Left lung (tissue), 14 donors: ENCODE measurements at places on chromosomes 4 and X. TPM values are rescaled to one million over a fixed set of nuclear protein-coding genes. Genes with fewer than 3 reads are reported as not detected.

SLC7A11 gene
- polyA plus RNA-seq, result 0.85 TPM

PGAM4 gene
- 0.64 TPM for polyA plus RNA-seq

DNA sequence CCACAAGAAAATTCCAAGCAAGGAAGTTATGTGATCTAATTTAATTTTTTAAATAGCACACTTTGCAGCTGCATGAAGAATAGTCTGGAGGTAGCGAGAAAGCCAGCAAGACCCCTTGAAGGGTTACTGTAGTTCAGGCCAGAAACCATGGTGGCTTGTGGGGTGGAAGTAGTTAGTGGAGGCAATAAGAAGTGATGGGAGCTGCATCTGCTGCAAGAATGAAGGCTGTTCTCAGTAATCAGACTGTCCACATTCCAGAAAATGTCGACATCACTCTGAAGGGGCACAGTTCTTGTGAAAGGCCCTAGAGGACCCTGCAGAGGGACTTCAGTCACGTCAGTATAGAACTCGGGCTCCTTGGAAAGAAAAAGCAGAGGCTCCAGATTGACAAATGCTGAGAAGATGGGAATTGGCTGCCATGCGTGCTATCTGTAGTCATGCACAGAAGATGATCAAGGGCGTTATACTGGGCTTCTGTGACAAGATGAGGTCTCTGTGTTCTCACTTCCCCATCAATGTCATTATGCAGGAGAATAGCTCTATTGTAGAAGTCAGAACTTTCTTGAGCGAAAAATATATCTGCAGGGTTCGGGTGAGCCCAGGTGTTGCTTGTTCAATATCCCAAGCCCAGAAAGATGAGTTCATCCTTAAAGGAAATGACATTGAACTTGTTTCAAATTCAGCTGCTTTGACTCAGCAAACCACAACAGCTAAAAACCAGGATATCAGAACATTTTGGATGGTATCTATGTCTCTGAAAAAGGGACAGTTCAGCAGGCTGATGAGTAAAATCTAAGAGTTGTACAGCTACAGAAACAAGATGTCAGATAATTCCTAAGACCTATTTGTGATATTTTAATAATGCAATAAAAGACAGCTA is 254.2 kb downstream of the CBR4 start:
- DNase-seq, result no peak

GRCh38 chrX:74419864-74420195 is 1.5 kb upstream of the SLC16A2 start:
- DNase-seq, result no peak

- no peak for DNase-seq
Observed at GRCh38 chr4:14277505-14277904, 650.0 kb upstream of the BOD1L1 start.

GRCh38 chr4:114281164-114281960 is 301.9 kb upstream of the ARSJ start:
- DNase-seq, result no peak

- DNase-seq, result no peak
Observed at GRCh38 chrX:71514367-71515037, 18.4 kb upstream of the OGT start.
